ENCODE measurements at places on chromosomes 7 and 10. TPM values are rescaled to one million over a fixed set of nuclear protein-coding genes. Genes with fewer than 3 reads are reported as not detected.

SPDYE9 gene
- not detected for total RNA-seq

STRIP2 gene
- 5.2 TPM for total RNA-seq

LRRC61 gene
- 0.85 TPM for total RNA-seq

PTPN20 gene
- total RNA-seq, result 1.3 TPM

Data from regular cardiac myocyte (primary cell).